ENCODE measurements at places on chromosomes 5 and 9.

- DNase-seq = no peak
Observed at GRCh38 chr9:12856603-12857002, 81.8 kb downstream of the LURAP1L start.

DNA sequence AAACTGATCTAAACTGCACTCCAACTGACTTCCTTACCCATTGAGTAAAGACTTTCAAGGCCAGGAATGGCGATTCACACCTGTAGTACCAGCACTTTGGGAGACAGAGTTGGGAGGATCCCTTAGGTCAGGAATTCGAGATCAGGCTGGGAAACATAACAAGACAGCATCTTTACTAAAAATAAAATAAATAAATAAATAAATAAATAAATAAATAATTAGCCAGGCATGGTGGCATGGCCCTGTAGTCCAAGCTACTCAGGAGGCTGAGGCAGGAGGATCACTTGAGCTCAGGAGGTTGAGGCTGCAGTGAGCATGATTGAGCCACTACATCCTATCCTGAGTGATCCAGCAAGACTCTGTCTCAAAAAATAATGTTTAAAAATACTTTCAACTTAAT lies 148.4 kb downstream of the CEMIP2 start:
- no peak for DNase-seq

DNA sequence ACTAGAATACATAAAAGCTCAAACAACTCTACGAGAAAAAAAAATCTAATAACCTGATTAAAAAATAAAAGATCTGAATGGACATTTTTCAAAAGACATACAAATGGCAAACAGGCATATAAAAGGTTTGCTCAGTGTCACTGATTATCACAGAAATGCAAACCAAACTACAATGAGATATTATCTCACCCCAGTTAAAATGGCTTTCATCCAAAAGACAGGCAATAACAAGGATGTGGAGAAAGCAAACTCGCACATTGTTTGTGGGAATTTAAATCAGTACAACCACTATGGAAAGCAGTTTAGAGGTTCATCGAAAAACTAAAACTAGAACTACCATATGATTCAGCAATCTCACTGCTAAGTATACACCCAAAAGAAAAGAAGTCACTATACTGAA lies 20.8 kb downstream of the UGT3A2 start:
- DNase-seq = no peak

GRCh38 chr9:70519912-70520724 lies 105.7 kb upstream of the KLF9 start:
- no peak for DNase-seq

- no peak for DNase-seq
Observed at GRCh38 chr5:122844136-122844909, 1.1 kb upstream of the SNX24 start.

DNA sequence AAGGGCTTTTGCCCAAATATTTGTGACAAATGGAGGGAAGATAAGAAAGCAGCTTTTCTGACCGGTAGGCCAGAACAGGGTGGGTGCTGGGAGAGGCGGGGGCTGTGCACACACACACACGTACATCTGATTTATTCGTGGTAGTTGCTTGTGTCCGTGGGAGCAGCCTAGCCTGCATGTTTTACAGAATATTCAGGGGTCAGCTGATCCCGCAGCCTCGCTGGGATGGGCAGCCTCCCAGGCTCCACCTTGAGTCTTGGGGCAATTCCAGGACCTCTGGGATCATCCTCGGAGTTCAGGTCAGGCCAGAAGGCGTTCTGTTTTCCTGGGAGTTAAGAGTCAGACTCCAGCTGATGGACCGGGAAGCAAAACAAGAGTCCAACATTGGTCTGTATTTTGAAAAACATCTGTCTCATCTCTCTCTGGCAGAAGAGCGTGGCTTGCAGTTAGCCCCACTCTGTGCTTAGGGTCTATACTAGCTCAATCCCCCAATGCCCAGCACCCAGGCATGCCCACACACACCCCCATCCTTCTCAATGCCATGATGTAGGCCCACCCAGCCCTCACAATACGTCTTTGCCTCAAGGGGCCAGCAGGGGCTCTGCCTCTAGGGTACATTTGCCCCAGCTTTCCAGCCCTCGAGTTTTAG lies 210.6 kb downstream of the GOLPH3 start:
- no peak for DNase-seq

DNA sequence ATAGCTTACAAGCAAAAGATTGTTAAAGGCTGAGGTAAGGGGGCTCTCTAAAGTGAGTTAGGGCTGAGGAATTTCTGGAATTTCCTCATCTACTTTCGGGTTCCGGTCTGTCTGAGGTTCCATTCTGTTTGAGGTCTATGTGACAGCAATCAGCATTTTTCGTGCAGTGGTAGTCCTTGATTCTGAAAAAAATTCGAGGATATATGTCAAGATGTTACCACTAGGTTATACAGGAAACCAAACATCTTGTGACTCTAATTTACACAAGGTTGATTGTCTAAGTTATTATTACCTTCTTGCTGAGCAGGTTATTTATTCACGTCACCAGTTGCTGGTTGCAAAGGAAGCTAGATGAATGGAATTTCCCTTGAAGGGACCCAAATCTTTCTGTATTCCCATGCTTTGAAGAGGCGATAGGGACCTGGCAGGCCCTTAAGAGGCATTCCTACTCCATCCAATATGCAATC lies 35.2 kb downstream of the RLN2 start:
- DNase-seq = no peak

- no peak for DNase-seq
Observed at GRCh38 chr5:181120306-181120705, 10.7 kb downstream of the OR2V1 start.

DNA sequence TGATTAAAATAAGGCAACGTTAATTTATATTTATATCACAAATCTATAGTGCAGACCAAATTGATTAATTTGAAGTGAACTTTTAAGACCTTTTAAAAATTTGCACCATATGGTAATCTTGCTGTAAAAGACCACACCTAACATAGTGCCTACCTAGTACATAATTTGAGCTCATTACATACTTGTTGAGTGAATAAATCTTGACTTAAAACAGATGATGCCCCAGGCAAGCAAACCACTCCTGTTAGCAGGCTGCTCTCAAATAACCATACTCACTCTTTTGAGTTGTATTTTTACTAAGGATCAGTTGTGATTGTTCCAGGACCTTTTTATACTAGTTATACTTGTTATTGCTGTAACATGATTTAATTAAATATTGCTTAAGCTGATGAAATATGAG lies 27.2 kb downstream of the CMYA5 start:
- DNase-seq = no peak

DNA sequence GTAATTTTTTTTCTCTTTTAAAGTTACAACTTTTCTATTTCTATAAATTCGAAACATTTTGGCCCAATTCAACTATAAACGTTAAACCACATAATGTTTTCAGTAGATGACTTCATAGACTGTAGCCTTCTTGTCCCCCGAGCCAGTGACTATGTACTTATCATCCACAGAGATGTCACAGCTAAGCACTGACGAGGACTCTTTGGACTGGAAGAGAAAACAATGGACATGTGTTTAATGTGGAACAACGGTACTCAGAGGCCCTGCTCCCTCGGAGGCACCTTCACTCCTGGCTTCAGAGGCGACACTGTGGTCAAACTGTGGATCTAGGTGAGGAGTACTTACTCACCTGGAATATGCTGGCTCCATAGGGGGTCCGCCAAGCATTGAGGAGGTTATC lies 105.2 kb downstream of the TLE1 start:
- DNase-seq = no peak

Measured in activated T-helper 9 cell treated with anti-CD3 and anti-CD28 coated beads, Interleukin-2, amount 50 U/mL, for 16 hours (primary cell).